ENCODE measurements at places on chromosomes 1 and 21.

GRCh38 chr1:243246916-243247315 lies 8.2 kb downstream of the CEP170 start:
- no peak for DNase-seq

DNA sequence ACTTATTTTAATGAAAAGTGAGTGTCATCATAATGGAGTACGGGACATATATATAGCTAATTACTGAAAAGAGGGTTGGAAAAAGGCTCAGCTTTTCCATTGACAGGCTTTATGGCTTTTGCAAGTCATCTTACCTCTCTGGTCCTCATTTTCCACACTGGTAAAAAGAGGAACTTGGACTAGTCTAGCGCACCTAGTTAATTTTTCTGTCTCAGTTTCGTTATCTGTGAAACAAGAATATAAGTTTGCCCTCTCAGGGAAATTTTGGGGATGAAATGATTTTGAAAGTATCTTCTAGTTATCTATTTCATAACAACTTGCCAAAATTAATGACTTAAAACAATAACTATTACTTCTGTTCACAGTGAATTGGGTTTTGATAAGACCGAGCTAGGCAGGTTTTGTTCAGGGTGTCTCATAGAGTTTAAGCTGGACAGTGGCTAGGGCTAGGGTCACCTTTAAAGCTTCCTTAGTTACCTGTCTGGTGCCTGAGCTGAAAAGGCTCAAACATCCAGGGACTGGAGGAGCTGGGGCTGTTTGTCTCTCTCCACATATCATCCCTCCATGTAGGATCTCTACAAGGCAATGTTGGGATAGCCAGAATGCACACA lies 91.7 kb downstream of the TYW3 start:
- DNase-seq, result no peak

DNA sequence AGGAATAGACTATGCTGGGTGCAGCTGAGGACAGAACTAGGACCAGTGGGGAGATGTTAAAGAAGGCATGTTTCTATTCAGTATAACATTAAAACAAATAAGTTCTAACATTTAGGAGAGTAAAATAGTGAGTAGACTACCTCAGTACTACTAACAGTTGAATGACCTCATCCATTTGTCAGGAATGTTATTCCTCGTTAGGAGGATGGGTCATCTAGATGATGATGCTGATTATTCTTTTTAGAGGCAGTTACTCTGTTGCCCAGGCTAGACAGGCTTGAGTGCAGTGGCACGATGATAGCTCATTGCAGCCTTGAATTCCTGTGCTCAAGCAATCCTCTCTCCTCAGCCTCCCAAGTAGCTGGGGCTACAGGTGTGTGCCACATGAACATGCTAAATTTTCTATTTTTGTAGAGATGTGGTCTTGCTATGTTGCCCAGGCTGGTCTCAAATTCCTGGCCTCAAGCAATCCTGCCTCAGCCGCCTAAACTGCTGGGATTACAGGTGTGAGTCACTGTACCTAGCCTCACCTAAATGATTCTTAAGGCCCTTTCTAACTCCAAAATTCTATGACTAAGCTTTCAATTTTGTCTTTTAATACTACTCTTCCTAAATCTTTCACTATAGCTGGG lies 9.3 kb downstream of the EEIG2 start:
- no peak for DNase-seq

DNA sequence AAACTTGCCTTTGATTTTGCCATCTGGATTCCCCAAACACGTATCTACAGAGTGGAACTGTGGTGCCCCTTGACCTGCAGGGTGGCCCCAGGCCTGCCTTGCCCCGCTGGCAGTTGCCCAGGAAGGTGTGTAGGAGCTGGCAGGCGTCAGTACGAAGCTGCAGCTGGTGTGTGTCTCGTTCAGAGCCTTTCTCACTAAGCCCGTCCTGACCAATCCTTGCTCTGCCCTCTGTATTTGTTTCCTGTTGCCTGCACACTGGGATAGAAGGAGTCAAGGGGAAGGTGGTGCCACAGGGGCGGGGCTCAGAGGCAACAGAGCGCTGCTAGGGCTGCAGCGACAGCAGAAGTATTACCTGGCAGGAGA lies 5.2 kb upstream of the VSIG8 start:
- DNase-seq, result peak; percentile 34

DNA sequence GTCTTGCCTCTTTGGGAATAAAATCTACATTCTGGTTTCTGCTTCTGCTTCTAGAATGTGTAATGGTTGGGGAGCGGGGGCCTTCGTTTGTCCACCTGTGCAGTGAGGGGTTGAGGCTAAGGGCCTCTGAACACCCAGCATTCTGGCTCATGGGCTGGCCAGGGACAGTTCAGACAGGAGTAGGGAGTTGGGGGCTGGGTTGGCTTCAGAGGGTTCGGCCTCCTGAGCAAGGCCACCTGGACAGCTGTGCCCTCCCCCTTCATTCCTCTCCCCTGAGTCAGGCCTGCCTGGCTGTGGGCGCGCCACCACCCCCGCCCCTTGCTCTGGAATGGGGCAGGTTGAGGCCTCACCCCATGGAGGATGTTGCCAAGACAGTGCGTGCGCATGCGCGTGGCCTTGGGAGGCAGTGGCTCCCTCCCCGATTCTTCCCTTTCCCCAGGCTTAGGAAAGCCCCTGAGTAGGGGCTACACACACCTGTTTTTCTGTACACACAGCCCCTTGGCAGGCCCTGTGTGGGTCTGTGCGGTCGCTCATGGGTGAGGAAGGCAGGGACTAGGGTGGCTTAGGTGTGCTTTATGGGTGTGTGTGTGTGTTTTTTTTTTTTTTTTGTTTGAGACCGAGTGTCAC lies 57.0 kb downstream of the YARS1 start:
- peak; percentile 92 for DNase-seq

- no peak for DNase-seq
These were observed 224.8 kb downstream of the NTNG1 start for GRCh38 chr1:107365527-107366240.

DNA sequence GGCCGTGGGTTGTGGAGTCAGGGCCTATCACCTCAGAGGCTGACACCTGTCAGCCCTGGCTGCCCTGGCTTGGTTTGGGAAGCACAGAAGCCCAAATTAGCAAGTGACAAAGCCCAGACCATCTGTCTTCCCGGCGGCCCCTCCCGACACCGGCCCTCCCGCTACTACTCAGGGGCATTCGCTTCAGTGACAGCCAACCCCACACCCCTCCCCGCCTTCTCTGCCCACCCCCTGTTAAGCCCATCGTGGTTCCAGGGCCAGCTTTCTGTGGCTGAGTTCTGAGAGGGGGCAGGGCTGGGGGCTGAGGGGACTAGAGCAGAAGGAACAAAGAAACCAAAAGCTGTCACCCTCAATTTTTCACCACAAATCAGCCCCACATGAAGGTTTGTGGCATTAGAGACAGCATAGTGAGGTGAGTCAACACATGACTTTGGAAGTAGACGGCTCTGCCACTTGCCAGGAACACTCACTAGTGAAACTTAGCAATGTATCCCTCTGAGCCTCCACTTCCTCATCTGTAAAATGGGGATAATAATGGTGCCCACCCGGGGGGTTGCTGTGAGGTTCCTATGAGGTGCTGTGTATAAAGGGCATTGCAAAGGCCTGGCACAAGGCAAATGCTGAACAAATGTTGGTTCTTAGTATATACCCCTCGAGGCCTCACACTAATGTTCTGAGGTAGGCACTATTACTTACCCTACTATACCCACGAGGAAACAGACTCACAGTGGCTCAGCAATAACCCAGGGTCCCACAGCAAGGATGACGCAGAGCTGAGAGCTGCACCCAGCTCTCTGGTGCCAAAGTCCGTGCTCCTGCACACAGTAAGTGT lies 5.2 kb upstream of the TNNI1 start:
- DNase-seq, result no peak

DNA sequence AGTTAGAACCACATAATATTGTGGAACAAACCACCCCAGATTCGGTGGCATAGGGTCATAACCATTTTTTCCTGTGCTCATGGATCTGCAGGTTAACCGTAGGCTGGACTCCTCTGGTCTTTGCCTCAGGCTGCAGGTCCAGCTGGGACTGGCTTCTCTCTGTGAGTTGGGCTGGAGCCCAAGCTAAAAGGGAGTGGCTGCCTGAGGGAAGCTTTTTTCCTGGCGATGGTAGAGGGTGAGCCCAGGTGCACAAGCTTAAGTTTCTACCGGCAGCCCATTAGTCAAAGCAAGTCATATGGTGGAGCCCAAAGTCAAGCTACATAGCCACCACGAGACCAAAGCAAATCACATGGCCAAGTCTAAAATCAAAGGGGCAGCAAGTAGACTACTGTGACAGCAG lies 13.8 kb downstream of the EPHX4 start:
- peak; percentile 14 for DNase-seq

GRCh38 chr1:201736707-201737320 lies 92.1 kb upstream of the IPO9 start:
- DNase-seq, result no peak

- DNase-seq, result no peak
These were observed 2.1 kb downstream of the MROH7 start for GRCh38 chr1:54643736-54644135.

DNA sequence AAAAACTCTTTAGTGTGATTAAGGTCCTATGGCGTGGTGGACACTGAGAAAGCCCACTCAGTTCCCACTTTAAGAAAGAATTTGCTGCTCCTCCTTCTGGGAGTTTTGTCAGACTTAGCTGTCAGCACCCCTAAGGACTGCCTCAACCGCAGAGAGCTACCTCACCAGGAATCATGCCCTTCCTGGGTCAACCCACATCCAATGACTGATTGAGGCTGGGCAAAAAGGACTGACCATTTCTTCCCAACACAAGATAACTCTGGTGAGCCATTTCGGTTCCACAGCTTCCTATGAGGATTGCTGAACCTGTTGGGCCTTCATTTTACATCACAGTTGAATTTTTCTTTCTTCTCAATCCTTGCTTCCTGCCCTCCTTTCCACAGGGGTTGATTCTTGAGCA lies 197.9 kb downstream of the NCAM2 start:
- no peak for DNase-seq

DNA sequence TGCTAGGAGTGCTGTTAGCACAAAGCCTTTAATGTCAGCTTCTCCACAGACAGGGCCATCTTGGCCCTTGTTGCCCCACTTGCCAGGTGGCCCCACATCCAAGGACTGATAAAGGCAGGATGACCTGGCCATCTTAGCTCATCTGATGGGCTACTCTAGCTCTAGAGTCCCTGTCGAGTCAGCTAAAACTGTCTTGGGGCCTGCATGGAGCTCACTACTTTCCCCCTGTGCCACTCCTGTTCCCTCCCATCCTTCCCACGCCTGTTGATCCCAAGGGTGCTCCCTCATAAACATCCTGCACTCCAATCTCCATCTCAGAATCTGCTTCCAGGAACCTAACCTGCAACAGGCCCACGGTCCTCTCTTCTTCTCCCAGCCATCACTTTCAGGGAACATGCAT lies 652 bp upstream of the GPX7 start:
- no peak for DNase-seq

Data from epithelial cell of prostate (primary cell).